Spleen (tissue), 13 donors: ENCODE measurements at places on chromosomes 5 and 9. TPM values are rescaled to one million over a fixed set of nuclear protein-coding genes. Genes with fewer than 3 reads are reported as not detected.

Gene CCDC171
- total RNA-seq: 4.0 TPM

Gene CCDC183
- 0.49 TPM for total RNA-seq

Gene C9orf50
- not detected for total RNA-seq

Gene SLC25A2
- 1.9 TPM for total RNA-seq

Gene SLIT3
- 16.2 TPM for total RNA-seq

Gene CCDC192
- total RNA-seq: not detected

Gene DOCK2
- total RNA-seq: 210 TPM

Gene GRXCR2
- total RNA-seq: not detected

Gene WDR31
- total RNA-seq: 0.46 TPM

Gene OR1J2
- total RNA-seq: not detected

Gene ARHGEF28
- total RNA-seq: 17.5 TPM

Gene SKIC3
- 56.9 TPM for total RNA-seq

Gene HAUS6
- 13.5 TPM for total RNA-seq

Gene PLK2
- total RNA-seq: 351 TPM

Gene CSF2
- total RNA-seq: not detected

Gene CCNI2
- 1.7 TPM for total RNA-seq

Gene EPB41L4B
- not detected for total RNA-seq

Gene PCDHGB5
- 6.0 TPM for total RNA-seq

Gene DIRAS2
- total RNA-seq: not detected

Gene GPRIN1
- 0.52 TPM for total RNA-seq

Gene MTRR
- total RNA-seq: 45.7 TPM

Gene GPR151
- total RNA-seq: not detected

Gene PFN3
- total RNA-seq: not detected

Gene ATOX1
- total RNA-seq: 101 TPM

Gene PRRT1B
- not detected for total RNA-seq

Gene SMIM33
- not detected for total RNA-seq

Gene PCDHA3
- 2.3 TPM for total RNA-seq

Gene FAM169A
- 13.3 TPM for total RNA-seq

Gene SHISAL2B
- not detected for total RNA-seq

Gene C6
- not detected for total RNA-seq

Gene MINAR2
- total RNA-seq: not detected

Gene CER1
- not detected for total RNA-seq

Gene PIGO
- 25.0 TPM for total RNA-seq

Gene PTPRD
- total RNA-seq: 7.3 TPM

Gene RNF180
- total RNA-seq: 12.1 TPM

Gene ADAMTS12
- total RNA-seq: 1.4 TPM

Gene C5orf58
- total RNA-seq: not detected

Gene FGF10
- total RNA-seq: not detected

Gene RASGRF2
- total RNA-seq: 8.3 TPM

Gene UBE2QL1
- not detected for total RNA-seq

Gene POLK
- 56.6 TPM for total RNA-seq

Gene IL5
- not detected for total RNA-seq

Gene PCBD2
- total RNA-seq: 15.8 TPM
